Astrocyte of the spinal cord (primary cell): ENCODE measurements at places on chromosomes 6 and 20.

DNA sequence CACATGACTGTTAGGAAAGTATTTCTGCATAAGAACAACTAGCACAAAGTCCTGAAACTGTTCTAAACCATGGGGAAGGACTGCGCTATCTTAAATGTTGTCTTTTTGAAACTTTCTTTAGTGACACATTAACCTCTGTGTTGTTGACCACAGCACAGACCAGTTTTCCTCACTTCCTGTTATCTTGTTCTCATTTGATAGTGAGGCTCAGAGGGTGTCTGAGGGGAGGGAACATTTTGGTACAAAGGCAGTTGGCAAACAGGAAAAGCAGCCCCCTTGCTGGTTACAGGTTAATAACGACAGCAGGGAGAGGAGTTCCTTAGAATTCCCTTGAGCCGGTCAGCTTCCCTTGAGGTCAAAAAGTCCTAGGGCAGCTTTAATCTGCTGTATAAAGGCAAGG is 143.5 kb upstream of the BMP2 start:
- no peak for DNase-seq

DNA sequence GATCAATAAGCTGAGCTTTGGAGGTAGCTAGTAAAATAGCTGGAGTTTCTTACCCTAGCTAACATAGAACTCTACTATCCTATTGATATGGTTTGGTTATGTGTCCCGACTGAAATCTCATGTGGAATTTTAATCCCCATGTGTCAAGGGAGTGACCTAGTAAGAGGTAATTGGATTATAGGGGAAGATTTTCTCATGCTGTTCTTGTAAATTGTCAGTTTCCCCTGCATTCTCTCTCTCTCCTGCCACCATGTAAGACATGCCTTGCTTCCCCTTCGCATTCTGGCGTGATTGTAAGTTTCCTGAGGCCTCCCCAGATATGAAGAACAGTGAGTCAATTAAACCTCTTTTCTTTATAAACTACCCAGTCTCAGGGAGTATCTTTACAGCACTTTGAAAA is 24.6 kb upstream of the SYNE1 start:
- DNase-seq: no peak

DNA sequence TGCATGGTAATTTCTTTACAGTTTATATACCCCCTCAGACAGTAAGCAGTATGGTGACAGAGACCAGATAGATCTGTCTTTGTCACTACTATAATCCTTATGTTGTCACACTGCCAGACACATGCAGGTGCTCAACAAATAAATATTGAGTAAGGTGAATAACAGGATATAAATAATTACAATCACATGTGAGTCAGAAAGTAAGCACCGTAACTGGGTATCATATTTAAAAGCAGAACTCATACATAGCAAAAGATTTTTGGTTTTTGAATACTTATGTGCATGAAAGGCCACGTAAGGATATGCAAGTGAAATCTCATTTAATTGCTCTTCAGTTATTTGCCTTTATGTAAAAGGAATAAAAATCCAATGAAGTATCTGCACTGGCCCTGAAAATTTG is 17.4 kb downstream of the CNBD2 start:
- DNase-seq: no peak

- DNase-seq: peak; percentile 46
Observed at GRCh38 chr6:165717732-165718465, 54.9 kb upstream of the PDE10A start.

- DNase-seq: no peak
Observed at GRCh38 chr6:28675600-28675999, 149.9 kb downstream of the GPX5 start.

- DNase-seq: peak; percentile 43
Observed at GRCh38 chr6:4466261-4466660, 309.9 kb upstream of the CDYL start.

DNA sequence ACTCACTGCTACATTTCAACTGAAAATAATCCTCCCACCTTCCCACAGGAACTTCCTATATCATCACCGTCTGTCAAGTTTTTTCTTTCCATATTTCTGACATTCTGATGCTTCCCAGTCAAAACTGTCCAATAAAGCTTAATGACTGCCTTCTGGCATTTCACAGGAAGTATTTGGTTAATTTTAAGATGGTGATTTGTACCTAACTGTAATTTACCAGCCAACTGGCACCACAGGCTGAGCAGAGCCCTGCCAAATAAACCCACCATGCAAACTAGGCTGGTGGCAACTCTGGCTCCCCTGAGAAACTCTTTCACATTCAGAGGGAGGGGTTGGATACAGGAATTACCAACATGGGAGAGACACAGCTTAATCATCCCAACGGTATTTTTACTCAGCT is 50.0 kb downstream of the KLHL32 start:
- DNase-seq: no peak

DNA sequence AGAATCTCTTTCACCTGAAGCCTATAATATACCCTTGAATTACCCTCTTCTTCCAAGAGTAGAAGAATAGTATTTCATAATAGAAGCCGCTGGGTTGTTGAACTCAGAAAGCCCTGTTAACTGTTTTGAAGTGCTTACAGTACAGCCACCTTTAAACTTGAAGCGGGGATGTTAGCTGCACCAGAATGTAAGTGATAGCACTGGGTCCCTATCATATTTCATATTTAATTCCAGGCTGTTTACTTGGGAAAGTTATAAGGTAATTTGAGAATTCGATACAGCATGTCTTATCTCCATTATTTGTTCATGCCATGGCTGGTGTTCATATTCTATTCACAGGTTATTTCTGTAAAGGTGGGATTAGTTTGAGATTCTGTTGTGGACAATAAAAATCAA is 63.5 kb upstream of the VSTM2L start:
- DNase-seq: no peak

- DNase-seq: no peak
Observed at GRCh38 chr20:23625236-23625964, 12.4 kb downstream of the CST3 start.

GRCh38 chr20:37543828-37544227 is 16.2 kb upstream of the BLCAP start:
- DNase-seq: no peak
